ENCODE measurements at places on chromosomes 2 and 18. TPM values are rescaled to one million over a fixed set of nuclear protein-coding genes. Genes with fewer than 3 reads are reported as not detected.

- DNase-seq: no peak
Observed at GRCh38 chr2:26076001-26076587, 42.2 kb downstream of the RAB10 start.

DNA sequence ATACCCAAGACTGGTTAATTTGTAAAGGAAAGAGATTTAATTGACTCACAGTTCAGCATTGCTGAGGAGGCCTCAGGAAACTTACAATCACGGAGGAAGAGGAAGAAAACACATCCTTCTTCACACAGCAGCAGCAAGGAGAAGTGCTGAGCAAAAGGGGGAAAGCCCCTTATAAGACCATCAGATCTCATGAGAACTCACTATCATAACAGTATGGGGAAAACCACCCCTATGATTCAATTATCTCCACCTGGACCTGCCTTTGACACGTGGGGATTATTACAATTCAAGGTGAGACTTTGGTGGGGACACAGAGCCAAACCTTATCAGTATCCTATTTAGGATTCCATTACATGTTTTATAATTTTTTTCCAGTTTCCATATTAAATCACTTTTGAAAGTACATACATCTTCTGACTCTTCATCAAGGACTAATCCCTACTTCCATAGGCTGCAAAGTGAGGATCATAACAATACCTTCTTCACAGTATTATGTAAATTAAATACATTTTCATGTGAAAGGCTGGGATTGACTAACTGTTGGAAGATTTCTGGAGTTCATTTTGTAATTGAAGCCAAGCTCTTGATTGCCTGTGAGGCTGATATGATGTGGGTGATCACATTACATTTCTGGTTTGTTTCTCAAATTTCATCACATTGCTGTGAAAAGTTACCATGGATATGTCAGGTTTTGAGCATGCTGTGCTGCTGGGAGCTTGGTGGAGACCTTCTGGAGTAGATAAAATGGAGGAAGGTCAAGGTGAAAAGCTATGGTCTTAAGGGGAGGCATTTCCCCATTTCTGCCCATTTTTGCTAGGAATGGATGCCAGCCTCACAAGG lies 31.7 kb upstream of the CERS6 start:
- no peak for DNase-seq

DNA sequence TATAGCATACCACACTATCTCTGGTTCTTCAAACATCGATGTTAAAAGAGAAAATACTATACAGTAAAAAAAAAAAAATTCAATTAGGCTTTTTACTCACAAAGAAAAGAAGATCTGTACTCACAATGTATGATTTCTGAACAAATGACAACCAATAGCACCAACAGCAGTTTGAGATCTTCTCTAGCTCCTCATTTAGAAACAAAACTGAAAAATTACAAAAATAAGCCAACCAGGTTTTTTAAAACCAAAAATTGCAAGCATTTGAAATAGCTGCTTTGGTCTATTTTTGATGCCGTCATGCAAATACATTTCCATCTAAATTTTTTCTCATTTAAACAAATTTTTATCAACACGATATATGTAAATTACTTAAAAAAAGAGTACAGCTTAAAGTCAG lies 34.3 kb upstream of the RALBP1 start:
- no peak for DNase-seq

ILKAP gene
- total RNA-seq: 59.6 TPM

DNA sequence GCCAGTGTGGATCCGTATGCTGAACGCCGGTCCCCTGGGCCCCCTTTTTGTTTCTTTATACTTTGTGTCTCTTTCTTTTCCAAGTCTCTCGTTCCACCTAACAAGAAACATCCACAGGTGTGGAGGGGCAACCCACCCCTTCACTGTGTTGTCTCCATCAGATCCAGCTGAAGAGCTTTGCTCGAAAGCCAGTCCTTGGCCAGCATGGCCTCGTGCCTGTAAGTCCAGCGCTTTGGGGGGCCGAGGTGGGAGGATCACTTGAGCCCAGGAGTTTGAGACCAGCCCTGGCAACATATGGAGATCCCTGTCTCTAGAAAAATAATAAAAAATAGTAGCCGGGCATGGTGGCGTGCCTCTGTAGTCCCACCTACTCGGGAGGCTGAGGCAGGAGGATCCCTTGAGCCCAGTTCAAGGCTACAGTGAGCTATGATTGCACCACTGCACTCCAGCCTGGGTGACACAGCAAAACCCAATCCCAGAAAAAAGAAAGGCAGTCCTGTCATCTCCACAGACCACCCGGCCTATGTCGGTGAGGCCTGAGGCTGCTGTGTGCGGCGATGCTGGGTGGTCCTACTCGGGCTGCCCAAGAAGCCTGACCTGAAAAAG lies 3.4 kb upstream of the HSBP1L1 start:
- no peak for DNase-seq

GRCh38 chr2:202088777-202089176 lies 15.7 kb downstream of the KIAA2012 start:
- no peak for DNase-seq

DNA sequence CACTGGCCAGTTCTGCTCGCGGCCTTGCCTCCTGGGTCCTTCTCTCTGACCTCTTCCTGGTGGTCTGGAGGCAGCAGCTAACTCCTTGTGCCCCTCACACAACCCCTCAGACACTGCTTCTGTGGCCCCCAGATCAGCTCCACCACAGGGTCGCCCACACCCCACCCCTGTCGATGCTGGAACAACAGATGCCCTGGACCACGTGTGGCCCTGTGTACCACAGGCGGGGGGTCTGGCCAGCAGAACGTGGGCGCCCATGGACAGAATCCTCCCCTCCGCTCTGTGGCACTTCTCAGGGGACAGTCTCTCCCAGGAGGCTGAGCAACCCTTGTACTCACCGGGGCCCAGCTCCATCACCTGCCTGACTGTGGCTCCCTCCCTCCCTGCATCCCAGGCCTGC lies 245.6 kb downstream of the NDUFA10 start:
- DNase-seq: no peak

DNA sequence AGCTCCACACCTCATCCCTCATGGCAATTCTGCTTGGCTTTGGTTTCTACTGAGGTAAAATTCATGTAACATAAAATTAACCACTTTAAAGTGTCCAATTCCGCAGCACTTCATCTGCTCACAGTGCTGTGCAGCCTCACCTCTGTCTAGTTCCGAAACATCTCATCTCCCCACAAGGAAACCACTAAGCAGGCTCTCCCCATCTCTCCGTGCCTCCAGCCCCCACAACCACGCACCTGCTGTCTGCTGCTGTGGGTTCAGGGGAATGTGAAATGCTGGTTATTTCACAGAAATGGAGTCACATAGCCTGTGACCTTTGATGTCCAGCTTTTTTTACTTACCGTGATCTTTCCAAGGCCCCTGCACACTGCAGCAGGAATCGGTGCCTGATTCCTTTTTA lies 7.7 kb upstream of the GPC1 start:
- no peak for DNase-seq

- DNase-seq: no peak
Observed at GRCh38 chr2:165720511-165720910, 73.5 kb downstream of the GALNT3 start.

FABP1 gene
- not detected for total RNA-seq

Measured in MG63 (cell line).